ENCODE measurements at places on chromosomes 4 and X.

DNA sequence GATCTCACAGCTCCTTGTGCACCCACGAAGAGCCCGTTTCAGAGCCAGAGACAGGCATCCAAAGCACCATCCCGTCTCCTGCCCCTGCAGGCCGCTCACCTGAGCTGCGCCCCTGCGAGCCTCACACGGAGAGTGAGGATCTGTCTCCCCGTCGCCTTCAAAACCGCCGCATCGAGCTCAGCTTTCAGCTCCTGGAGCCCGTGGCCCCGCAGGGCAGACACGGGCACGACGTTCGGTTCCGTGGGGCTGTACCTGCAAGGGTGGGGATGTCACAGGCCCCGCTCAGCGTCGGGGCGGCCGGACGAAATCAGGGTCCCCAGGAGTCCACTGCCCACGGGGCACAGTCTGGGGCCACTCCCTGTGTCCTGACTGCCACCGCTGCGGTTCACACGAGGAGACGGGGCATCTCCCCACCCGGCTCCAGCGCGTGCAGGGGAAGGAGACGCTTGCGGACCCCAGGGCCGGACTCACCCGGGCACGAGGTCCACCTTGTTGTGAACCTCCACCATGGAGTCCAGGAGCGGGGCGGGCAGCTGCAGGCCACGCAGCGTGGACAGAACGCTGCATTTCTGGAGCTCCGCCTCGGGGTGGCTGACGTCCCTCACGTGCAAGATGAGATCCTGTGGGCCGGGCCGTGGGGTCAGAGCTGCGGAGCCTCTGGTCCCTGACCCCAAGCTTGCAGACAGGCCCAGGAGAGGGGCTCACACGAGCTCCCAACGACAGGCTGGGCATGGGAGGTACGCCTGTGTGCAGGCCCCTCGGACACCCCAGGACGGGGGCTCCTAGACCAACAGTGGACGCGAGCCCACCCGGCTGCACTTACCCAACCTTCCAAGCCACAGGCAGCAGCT is 11.1 kb downstream of the GTPBP6 start:
- no peak for DNase-seq

DNA sequence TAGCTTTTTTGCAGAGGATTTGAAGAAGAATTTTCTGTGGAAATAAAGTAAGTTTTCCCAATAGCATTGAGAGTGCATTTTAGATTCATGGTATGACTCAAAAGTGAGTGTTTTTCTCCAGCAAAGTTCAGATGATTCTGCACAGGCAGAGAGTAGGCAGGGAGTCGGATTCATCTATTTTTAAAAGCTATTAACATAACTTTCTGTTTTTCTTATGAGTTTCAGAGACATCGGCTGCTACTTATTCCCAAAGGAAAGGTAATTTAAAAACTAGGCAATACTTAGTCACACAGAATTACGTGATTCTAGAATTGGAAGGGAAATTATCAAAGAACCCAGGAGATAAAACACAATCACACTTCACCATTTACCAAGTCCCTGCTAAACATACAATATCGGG is 4.4 kb downstream of the CCDC110 start:
- no peak for DNase-seq

DNA sequence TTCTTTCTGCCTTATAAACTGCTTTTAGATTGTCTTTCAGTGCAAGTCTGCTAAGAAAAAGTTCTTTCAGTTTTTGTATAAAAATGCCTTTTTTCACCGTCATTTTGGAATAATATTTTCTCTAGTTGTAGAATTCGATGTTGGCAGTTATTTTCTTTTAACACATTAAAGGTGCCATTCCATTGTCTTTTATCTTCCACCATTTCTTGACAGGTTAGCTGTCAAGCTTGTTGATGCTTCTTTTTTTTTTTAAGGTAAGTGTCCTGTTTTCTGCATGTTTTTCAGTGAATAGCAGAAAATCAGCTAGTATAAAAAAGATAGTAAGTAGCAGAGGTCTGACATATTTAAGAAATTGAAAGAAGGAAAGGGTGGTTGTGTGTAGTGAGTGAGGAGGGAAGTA is 118.5 kb upstream of the NPFFR2 start:
- DNase-seq: no peak

DNA sequence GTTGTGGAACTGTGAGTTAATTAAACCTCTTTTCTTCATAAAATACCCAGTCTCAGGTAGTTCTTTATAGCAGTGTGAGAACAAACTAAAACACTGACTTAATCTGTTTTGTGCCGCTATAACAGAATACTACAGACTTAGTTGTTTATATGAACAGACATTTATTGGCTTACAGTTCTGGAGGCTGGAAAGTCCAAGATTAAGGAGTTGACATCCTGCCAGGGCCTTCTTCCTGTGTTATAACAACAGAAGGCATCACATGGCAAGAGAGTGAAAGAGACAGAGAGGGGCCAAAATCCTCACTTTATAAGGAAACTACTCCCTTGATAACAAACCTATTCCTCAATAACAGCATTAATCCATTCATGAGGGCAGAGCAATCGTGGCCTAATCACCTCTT is 42.5 kb upstream of the KCNIP4 start:
- no peak for DNase-seq

- no peak for DNase-seq
These were observed 23.3 kb downstream of the SPACA5B start for GRCh38 chrX:48153769-48154168.
